Stimulated activated naive CD8-positive, alpha-beta T cell treated with anti-CD3 and anti-CD28 coated beads, Interleukin-15, amount 100 ng/mL, for 72 hours (primary cell): ENCODE measurements at places on chromosomes 4 and X.

DNA sequence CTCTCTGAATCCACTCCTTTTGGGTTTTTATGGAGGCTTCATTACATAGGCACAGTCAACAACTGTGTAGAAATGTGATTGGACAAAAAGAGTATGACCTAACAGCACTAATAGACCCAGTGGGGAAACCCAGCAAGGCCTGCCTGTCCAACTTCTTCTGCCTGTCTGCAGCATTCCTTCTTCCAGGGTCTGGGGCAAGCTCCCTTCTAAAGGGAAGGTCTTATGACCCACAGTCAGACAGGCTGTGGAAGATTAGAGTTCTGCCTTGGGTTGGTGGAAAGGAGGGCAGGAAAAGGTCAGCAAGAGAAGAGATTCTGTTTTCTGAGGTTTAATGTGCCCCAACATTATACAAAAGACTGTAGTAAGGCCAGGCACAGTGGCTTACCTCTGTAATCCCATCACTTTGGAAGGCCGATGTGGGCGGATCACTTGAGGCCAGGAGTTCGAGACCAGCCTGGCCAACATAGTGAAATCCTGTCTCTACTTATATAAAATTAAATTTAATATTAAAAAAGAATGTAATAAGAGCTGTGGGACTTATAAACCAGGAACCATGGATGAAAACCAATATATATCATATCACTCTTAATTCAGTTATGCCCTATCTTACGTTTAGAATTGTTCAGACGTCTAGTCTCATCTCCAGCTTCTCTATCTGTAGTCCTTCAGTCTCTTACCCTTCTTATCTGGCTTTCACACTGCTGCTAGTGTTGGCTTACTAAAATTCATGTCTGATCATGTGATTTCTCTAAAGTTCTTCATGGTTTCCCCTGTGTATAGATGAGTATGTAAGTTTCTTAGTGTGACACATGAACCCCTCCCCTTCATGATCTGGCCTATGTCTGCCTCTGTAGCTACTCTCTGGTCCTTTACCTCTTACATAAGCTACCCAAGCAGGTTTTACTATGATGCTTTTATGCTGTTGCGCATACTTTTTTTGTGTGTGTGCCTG is 6.2 kb downstream of the CLCN3 start:
- no peak for DNase-seq

- DNase-seq, result no peak
These were observed 31.9 kb downstream of the REPS2 start for GRCh38 chrX:16978193-16978984.

DNA sequence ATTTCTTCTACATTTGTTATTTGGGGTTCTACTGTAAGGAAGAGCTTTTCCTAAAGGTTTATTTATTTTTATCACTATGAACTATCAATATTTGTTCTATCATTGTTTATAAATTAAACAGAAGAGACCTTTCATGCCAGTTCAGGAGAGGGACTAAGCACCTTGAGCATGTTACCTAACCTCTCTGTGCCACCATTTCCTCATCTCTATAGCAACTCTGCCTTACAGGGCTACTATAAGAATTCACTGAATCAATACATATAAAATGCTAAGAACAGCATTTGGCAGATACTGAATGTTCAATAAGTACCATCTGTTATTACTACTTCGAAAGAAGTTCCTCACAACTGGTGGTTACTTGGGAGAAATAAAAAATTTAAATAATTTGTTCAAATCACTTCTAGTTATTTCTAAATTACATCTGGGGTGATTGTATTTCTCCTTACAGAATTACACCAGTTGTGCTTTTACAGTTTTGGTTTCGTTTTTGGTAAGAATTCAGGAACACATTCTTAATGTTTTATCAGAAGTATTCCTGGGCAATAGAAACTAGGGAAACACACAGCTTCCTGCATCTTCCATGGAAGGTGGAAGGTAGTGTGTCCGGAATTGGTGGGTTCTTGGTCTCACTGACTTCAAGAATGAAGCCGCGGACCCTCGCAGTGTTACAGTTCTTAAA is 32.9 kb downstream of the EREG start:
- no peak for DNase-seq

GRCh38 chr4:159725571-159725970 is 622.7 kb downstream of the RAPGEF2 start:
- no peak for DNase-seq

DNA sequence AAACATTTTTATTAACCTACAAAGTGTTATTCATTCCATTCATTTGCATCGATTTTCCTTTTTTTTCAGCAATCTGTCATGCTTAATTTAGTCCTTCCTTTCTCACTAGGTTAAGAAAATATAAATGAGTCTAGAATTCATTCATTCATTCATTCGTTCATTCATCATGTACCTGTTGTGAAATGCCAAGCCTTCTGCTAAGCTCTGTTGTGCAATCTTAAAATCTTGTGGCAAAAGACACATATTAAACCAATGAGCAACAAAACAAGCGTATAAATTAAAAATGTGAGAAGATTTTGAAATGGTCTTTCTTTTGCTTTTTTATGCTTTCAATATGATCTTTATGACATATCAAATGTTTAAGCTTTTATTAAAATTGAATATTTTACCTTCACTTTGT is 88.6 kb upstream of the MAD2L1 start:
- DNase-seq, result no peak

DNA sequence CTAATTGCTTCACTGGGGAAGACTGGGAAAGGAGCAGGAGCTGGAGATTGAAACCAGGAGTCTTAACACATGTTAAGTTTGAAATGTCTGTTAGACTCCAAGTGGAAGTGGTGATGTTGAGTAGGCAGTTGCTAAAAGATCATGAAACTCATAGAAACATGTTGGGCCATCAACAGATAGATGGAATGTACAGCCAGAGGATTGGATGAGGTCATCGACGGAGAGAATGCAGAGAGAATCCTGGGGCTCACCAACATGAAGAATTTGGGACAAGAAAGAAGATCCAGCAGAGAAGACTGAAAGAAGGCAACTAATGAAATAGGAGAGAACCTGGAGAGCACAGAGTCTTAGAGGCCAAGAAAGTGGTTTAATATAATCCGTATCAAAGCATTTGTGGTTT is 19.4 kb upstream of the TSPAN5 start:
- DNase-seq, result no peak

DNA sequence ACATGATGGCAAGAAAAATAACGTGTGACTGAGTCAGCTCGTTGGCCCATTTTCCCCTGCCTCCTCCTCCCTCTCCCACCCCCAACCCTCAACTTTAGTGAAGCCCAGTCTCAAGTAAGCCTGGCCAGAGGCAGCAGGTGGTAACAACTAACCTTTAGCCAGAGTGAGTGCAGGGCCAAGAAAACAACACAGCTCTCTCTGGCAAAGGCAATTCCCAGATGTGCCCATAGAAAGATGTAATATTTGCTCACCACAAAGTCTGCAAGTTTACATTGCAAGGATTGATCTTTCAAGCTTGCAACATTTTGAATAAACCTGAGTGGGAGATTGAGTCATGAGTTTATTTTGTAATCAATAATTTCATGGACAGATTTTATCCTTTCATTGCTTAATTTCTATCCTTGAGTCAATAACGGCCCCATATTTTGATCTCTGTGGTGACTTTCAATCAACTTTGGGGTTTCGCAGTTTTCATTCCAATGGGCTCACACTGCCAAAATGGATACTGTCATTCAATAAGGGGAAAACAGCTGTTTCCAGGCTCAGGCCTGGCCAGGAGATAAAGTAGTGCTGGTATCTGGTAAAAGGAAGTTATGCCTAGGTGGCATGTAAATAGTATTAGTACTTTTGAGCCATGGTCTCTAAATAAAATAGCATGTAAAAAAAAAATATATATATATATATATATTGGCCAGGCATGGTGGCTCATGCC is 130.7 kb upstream of the TMEM164 start:
- DNase-seq, result no peak

DNA sequence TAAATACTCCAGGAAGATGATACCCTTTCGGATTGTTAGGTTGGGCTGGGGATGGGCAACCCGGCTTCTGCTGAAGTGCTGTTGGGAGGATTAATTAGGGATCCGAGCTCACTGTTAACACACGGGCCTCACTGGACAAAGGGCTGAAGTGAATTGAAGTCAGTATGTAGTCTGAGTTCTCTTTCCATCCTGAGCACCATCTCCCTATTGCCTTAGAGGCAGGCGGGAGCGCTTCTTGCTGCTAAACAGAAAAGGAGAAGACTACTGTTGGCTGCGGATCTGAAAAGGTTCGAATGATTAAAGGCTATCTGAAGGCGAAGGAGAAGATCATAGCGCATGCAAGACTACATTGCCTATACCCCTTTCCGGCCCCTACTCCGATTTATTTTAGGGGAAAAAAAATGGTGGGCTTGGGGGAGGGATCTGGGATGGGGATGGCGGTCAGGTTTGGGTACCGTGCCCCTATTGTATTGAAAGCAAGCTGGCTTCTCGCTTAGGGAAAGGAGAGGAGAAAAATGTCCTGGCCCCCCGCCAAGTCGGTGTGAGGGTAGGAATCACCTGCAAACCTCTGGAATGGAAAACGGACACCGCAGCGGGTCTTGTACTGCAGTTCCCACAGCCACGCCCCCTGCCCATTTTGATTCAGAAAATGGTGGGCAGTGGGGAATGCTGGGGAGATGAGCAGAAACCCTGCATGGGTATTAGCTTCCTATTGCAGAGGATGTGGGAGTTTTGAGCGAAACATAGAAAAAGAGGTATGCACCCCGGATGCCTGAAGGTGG is 22.3 kb downstream of the MORF4L2 start:
- no peak for DNase-seq

- DNase-seq, result no peak
These were observed 68.5 kb upstream of the TMEM164 start for GRCh38 chrX:109934434-109934833.

GRCh38 chr4:87559090-87559837 is 30.1 kb upstream of the SPARCL1 start:
- DNase-seq, result peak; percentile 83

DNA sequence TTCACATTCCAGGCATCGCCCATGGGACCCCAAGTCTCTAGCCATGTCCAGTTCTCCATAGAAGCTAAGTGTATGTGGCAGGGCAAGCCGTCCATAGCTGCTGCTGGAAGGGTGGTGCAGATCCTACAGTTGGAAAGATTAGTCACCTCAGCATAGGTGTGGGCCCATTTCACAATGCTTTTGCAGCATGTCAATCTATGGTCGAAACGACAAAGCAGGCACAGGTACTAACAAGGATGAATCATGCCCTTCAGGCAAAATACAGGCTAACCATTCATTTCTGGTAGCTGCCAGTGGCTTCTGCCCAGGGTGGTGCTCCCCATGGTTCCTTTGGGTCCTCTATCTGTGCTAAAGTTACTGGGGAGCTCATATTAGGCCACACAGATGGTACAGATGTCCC is 225.2 kb downstream of the ADGRL3 start:
- DNase-seq, result no peak

DNA sequence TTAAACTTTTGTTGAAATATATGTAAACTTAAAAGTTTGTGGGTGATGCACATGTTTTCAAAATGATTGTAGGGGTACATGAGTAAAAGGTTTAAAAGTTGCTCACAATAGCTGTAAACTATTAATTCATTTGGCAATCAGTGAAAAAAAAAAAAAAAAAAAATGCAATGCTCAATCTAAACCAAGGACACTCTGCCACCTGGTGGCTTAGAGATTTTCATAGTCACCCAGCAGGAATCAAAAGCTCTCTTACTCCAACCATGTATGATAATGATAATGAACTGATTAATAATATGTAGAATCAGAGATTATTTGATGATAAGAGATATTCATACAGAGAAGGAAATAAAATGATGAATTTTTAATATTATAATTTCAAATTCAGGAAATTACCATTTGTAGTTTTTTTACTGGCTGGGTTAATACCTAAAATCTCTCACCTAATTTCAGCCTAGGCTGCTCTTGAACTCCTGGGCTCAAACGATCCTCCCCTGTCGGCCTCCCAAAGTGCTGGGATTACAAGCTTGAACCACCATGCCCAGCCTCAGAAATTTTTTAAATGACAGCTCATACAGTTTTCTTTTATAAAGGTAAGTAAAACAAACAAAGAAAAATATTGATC is 46.9 kb upstream of the SLC25A4 start:
- DNase-seq, result peak; percentile 18

DNA sequence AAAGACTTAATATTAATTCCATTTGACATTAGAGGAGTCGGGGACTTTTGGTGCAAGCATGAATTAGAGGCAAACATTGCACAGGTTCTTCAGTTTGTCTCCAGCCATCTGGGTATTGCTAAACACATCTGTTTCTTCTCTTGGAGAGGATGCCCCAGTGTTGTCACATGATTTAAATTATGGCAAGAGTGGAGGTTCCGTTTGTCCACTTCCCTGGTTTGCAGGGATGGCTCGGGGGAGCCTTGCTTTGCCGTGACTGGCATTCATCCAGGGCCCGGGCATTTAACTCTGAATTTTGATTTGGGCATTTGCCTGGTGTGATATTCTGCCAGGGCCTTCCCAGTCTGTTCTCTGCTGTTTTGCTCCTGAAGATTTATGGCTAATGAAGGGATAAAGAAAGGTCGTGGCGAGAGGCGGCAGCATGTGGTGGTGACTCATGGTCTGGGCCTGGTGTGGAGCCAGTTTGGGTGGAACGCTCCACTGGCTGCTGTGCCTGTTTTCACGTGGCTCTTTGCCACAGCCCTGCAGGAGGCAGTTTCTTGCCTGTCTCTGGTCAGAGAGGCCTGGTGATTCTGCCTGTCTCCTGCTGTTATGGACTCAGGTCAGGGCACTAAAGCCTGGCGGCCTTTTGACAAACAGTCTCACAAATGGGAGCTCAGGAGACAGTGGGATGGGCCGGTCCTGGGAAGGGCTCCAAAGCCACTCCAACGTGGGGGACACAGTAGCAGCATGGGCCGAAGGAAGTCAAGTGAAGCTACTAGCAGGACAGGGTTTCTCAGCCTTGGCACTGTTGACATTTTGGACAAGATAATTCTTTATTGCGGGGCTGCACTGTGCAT is 99.4 kb upstream of the PGRMC2 start:
- DNase-seq, result no peak

GRCh38 chr4:67393699-67394281 is 151.5 kb downstream of the CENPC start:
- peak; percentile 4 for DNase-seq

DNA sequence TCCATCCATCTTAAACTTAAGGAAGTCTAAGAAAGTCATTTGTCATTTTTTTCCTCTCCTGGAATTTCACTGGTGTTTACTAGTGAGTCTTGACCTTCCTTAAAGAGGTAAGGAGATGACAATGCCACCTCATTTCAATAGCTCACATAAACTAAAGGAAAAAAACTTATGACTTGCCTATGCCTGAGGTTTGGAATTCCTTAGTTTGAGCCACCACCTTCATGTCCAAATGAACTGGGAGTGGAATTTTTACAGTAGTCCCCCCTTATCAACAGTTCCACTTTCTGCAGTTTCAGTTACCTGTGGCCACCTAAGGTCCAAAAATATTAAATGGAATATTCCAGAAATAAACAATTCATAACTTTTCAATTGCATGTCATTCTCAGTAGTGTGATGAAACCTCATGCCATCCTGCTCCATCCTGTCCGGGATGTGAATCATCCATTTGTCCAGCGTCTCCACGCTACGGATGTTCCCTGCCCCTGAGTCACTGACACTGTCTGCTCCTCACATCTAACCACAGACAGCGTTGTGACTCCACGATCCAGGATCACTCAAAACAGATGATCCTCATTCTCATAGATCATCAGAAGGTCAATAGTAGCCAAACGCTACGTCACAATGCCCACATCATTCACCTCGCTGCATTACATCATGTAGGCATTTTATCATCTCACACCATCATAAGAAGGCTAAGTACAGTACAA is 177.4 kb downstream of the SH3KBP1 start:
- no peak for DNase-seq

- no peak for DNase-seq
These were observed 425.8 kb downstream of the PACRGL start for GRCh38 chr4:21126014-21126512.

GRCh38 chr4:60934566-60935295 is 265.4 kb upstream of the ADGRL3 start:
- no peak for DNase-seq
